GM12892 (cell line): ENCODE measurements at places on chromosomes 3 and 15.
A peak's percentile ranks its signal among the peaks of the same experiment; 100 is the strongest.

GRCh38 chr3:119176778-119177177 is 3.4 kb downstream of the UPK1B start:
- DNase-seq: no peak

GRCh38 chr3:123791417-123791816 is 92.7 kb downstream of the MYLK start:
- DNase-seq: no peak

- no peak for DNase-seq
These were observed 130.6 kb downstream of the MBNL1 start for GRCh38 chr3:152399374-152399773.

DNA sequence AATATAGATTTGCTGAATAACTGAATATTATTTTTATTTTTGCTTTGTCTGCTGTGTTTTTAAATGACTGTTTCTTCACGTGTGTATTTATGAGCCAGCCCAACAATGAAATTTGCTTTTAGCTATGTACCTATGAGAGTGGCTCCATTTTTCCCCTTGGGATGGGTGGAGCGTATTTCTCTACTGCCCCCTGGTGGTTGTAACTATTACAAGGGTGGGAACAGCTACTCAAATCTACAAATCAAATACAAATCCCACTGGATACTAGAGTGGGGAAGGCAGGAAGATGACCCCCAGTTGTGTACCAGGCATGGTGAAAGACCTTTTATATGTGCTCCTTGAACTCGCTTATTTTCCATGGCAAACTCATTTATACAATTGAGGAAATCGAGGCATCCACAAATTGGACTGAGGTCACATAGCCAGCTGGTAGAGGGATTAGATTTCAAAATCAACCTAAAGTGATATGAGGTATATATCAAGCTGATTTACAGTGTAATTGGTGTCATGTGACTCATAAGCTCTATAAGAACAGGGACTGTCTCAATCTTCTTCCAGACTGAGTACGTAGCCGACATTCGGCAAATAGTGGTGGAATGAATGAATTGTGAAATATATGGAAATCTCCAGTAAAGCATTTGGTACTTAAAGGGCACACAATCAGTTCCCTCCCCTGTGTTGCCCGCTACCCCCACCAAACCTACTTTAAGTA is 69.5 kb upstream of the VEPH1 start:
- DNase-seq: peak; percentile 14

DNA sequence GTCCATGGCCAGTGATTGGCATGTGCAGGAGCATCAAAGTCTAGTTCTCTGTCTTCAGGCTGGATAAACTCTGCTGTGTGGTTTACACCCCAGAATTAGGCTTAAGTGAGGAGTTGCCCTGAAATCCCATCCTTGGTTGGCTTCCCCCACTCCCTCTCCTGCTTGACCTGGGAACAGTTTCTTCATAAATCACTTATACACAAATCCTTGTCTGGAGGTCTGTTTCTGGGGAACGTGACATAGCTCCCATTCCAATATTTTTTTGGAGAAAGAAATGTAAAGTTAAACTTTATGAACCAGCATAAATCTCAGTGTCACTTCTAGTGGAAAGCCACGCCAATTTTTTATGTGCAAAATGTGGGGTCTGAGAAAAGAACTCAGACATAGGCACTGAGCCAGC is 98.2 kb downstream of the DCLK3 start:
- no peak for DNase-seq

DNA sequence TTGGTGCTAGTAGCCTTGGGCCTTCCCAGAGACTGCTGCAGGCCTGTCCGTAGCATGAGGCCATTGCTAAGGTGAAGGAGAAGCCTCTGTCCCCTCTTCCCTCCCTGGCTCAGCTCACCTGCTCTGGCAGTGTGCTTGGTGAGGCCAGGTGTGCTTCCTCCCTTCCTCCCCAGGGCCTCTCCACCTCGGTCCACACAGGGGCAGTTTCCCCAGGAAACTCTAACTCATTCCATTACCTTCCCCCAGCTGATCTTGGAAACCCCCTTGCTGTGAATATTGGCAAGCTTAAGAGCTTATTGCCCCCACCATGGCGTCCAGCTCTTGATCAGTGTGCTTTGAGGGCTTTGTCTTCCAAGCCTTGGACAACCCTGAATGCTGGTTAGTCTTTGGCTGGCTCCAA is 52.7 kb downstream of the ZNF445 start:
- no peak for DNase-seq

DNA sequence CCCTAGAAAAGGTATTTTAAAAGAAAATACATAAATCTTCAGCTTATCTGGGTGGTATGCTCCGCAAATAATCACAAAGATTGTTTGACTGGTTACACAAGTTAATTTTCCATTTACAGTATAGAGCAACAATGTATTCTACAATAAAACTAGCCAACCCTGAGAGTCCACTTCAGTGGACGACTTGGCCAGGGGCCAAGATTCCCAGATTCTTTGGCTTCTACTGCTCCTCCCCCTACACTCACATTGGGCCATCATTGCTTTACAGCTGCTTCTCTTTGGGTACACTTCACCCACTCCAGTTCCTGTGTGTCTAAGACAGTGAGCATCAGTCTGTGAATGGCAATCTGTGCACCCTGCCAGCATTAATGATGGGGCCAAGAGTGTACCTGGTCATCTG is 17.2 kb upstream of the PRICKLE2 start:
- no peak for DNase-seq

- no peak for DNase-seq
These were observed 112.9 kb downstream of the ULK4 start for GRCh38 chr3:41848753-41849574.

DNA sequence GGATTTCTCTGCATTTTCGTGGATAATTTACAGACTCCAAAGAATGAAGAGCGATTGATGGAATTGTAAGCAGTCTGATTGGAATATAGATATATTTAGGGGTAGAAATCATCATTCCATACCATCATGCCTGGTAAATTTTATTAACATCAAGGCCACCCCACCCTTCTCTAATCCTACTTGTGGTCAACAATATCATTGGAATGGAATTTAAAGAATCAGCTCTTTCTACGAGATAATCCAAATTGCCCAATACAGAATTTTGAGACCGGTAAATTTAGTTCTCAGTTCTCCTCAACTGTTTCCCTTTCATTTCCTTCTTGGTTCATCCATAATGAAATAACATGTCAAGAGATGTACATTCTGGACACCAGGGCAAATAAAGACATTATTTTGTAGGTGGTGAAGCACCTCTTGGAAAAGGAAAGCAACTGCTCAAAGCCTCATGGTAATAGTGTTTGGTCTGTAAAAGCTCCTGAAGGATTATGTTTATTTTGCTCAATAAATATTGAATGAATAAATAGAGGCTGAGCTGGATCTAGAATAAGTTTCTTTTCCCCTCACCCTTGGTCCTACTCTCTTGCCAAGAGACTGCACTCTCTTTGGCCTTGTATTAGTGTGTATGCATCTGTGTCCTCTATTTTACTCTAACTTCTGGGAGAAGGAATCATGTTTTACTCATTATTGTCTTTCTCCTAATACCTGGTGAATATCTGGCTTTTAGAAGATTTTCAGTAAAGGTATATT is 133.7 kb upstream of the BCL6 start:
- no peak for DNase-seq

- DNase-seq: no peak
These were observed 89.5 kb upstream of the CHD2 start for GRCh38 chr15:92810418-92811138.

GRCh38 chr3:130341388-130341787 is 4.1 kb upstream of the COL6A5 start:
- DNase-seq: no peak

- DNase-seq: no peak
These were observed 259.3 kb downstream of the ZBBX start for GRCh38 chr3:167120828-167121227.

GRCh38 chr15:74220475-74221248 is 15.5 kb upstream of the CCDC33 start:
- DNase-seq: no peak
